ENCODE measurements at places on chromosomes 3 and 15.

- no peak for DNase-seq
Measured at GRCh38 chr3:11047500-11047899, 55.0 kb downstream of the SLC6A1 start.

- DNase-seq = no peak
Measured at GRCh38 chr3:178583963-178584575, 47.8 kb downstream of the KCNMB2 start.

- no peak for DNase-seq
Measured at GRCh38 chr3:58998476-58999117, 51.2 kb downstream of the CFAP20DC start.

DNA sequence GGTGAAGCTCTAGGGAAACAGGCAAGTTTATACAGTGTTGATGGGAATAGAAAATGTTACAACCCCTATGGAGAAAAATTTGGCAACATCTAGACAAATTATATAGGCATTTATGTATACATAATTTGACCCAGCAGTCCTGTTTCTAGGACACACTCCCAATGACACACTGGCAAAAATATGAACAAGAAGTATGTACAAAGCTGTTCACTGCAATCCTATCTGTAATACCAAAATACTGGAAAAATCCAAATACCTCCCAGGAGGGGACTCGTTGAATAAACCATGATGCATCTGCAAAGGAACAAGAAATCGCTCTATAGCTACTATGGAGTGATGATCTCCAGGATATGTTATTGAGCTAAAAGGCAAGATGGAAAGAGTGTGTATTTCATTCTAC lies 8.5 kb downstream of the BFSP2 start:
- DNase-seq = no peak

DNA sequence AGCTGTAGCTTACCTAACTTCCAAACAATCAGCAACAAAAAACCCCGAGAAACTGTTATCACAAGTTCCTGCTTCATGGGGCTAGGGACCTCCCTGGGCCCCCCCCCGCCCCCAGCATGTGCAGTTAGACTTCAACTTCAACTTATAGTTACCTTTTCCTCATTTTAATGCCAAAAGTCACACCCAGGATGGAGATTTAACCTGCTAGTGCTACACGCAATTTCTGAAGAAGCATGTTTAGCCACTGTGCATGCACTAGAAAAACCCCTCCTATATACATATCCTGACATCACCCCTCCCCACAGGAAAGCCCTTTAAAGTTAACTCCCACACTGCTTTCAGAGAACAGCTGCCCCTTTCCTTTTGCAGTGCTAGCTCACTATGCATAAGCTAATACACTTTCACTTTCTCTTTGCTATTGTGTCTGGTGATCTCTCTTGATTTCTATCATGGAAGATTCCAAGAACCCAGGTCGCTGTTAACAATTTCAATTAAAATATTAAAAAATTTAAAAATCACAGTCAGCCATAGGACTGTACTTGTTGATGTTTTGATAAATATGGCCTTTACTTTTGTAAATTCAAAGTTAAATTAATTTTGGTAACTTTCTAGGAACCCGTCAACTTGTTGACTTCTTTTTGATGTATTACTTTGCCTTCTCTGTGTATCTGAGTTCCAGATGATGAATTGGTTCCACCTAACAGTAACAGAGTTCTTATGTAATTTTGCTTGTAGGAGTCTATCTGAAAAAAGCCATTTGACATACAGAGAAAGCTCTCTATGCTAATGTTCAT lies 75.2 kb upstream of the ACAD9 start:
- peak; percentile 44 for DNase-seq

DNA sequence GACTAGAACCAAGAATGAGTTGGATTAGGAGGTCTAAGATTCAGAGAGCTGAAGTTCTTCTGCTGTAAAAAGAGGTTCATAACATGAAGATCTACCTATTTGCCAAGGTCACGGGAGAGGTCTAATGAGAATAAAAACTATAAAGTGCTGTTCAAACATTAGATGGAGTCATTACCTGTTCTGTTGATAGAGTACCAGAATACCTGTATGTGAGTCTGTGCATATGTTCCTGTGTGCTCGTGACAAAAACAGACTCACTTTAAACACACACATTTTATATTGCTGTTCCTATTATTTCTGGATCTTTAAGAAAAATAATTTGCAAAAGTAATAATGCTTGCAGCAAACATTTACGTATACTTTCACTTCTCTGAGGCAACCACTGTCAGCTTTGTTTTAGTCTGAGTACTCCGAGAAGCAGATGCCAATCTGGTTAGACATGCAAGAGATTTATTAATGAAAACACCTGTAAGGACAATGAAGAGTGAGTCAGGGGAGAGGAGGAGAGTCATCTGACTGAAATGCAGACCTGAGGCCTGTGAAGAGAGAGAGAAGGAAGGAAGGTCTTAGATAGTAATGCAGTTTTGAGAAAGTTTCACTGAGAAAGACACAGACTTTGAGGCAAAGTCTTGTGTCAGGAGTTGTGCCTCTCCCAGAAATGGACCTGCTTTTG lies 221.2 kb downstream of the SQOR start:
- no peak for DNase-seq

- no peak for DNase-seq
Measured at GRCh38 chr3:16320711-16321110, 55.7 kb downstream of the OXNAD1 start.

- DNase-seq = no peak
Measured at GRCh38 chr15:76860201-76860600, 44.9 kb downstream of the SCAPER start.

DNA sequence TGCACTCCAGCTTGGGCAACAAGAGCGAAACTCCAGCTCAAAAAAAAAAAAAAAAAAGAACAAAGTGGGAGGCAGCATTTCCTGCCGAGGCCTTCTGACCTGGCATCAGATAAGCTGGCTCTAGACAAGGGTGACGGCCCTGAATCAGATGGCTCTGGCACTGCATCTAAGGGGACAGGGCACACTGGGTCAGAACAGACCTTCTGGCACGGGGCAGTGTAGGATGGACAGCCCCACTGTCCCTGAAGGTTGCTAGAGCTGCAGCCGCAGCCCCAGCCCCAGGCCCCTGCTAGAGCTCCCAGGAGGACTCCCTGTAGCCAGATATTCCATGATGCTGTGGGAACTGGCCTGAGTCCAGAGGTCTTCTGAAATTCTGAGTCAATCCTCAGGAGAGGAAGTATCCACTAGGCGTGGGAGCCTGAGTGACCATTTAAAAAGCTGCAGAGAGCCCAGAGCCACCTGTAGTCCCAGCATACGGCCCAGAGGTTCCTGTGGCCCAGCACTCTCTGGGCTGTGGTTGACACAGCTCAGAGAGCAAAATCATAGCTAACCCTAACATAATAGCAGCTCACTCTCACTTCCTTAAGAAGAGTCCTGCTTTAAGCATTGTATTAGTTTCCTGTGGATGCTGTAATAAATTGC lies 69.2 kb upstream of the MFGE8 start:
- no peak for DNase-seq

- DNase-seq = no peak
Measured at GRCh38 chr3:118425272-118425837, 609.3 kb downstream of the IGSF11 start.

DNA sequence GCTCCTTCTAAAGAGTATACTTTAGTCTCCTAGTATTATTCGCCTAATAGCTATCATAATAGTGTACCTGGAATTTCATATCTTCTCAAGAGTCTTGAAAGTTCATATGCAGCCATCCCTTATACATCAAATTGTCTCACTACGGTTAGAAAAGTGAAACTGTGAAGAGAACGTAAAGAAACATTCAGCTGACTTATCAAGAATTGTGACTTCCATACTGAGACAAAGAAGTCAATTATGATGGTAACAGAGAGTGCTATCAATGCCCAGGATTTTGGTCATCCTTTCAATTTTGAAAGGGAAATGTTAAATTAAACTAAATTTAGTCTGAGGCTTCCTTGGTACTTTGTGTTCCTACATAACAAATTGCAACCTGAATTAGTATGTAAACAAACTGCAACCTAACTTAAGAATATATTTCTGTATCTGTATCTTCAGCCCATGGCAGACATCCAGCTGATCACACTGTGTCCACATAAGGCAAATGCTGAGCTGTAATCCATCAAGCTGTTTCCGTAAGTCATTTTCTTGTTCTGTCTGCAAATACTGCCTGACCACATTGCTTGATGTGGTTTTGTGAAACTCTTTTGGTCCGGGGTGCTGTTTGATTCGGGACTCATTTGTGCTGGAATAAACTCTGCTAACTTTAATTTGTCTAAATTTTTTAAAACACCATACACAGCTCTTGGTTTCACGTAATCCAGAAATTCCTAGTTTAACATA lies 469.6 kb downstream of the SI start:
- DNase-seq = no peak

GRCh38 chr3:20747741-20748140 lies 561.7 kb upstream of the SGO1 start:
- DNase-seq = no peak

All from stimulated activated CD4-positive, alpha-beta T cell treated with anti-CD3 and anti-CD28 coated beads, Interleukin-1b, Interleukin-23, amount 100 ng/mL, for 1 hour (primary cell).